Activated CD4-positive, alpha-beta T cell treated with anti-CD3 and anti-CD28 coated beads for 36 hours (primary cell): ENCODE measurements at places on chromosomes 4 and X.

GRCh38 chr4:123705419-123705818 is 308.8 kb downstream of the SPRY1 start:
- DNase-seq: no peak

DNA sequence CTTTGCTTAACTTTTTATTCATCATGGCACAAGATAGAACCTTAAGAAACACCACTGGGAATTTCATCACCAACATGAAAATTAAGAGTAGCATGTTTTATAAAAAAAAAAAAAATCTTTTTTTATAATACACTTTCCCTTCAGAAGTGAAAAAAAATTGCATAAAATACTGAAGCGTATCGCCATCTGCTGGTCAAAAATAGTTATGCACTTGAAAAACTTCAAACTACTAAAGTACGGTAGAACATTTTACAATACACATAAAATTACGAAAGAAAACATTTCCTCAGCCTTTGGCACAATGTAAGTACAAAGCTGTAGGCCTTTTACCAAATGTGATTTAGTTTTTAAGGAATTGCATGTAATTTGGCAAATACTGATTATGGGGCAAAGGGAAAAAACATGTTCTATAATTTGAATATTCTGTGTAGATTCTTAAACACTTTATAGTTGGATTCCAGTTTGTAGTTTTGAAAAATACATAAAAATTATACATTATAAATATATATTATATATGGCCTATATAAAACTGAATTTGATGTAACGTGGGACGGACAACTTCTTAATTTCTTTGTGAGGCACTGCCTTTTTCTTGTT is 26.5 kb downstream of the HCCS start:
- no peak for DNase-seq

DNA sequence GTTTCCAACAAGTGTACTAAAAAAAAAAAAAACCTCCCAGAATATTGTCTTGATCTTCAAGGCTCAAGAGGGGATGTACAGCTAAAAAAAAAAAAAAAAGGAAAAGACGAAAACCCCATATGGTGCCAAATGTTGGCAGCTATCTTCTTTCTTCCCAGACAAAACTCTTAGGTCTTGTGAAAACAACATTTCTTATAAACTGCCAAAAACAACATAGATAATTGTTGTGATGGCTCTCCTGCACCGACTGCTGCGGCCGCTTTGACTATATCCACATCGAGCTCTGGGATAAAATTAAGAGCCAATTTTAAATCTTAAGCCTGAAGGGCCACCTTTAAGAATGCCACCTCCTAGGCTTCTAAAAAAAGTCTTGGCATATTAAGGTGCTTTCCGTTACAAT is 23.5 kb downstream of the PDGFC start:
- DNase-seq: no peak

- no peak for DNase-seq
Observed at GRCh38 chr4:68490826-68491457, 43.7 kb downstream of the TMPRSS11E start.

- no peak for DNase-seq
Observed at GRCh38 chr4:164904941-164905340, 28.0 kb downstream of the APELA start.

DNA sequence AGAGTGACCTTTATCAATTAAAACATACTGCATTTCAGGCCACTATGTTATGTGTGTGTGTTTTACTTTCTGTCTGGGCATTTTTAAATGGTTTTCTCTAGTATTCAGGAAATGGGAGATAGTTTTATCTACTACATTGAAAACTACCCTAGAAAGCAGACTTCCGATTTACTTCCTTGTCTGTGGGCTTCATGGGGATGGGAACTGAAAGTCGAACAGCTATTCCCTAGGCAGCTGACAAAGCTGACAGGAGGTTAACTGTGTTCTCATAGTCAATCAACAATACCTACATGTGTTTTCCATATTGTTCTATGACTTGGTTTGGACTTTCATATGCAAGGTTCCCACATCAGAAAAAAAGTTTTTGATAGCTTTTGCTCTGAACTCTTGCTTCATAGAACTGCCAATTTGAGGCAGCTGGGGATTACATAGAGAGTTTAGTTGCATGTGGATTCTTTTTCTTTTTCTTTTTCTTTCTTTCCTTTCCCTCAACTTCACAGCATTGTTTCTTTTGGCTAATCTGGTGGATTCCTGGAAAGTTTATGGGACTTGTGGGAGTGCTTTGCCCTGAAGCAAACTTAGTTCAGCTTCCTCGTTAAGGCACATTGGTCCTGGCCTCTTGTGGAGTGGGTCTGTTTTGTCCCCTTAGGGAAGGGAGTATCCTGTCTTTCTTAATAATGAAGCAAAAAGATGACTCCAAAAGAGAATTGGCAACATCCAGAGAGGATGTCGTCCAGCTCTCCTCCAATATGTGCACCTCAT is 327.1 kb upstream of the GIMD1 start:
- DNase-seq: no peak

DNA sequence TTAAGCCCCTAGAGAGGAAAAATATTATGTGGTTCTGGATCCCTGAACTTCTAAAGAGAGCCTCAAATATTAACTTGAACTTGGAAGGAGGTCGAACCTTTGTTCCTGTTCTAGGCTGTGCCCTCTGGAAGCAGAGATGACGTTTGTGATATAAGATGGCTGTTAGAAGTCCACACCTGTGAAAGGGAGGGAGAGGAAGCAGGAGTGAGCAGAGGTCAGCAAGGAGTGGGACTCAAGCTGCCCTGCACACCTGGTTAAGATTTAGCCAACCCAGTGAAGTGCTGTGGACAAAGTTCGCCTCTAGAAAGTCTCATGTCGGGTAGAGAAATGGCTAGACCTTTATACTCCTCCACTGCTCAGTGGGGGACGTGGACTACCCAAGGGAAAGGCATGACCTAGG is 566.2 kb downstream of the MID1IP1 start:
- no peak for DNase-seq

- DNase-seq: peak; percentile 93
Observed at GRCh38 chrX:53433651-53434639, at the start of gene HSD17B10. TSS of gene HSD17B10 (minus strand) at chrX:53434370. CDS start at chrX:53434345, 25 bp downstream.

DNA sequence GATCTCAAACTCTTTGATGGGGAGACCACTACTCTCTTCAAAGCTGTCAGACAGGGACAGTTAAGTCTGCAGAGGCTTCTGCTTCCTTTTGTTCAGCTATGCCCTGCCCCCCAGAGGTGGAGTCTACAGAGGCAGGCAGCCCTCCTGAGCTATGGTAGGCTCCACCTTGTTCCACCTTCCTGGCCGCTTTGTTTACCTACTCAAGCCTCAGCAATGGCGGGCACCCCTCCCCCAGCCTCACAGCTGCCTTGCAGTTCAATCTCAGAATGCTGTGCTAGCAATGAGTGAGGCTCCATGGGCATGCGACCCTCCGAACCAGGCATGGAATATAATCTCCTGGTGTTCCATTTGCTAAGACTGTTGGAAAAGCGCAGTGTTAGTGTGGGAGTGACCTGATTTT is 42.1 kb upstream of the UGT2B10 start:
- DNase-seq: no peak

DNA sequence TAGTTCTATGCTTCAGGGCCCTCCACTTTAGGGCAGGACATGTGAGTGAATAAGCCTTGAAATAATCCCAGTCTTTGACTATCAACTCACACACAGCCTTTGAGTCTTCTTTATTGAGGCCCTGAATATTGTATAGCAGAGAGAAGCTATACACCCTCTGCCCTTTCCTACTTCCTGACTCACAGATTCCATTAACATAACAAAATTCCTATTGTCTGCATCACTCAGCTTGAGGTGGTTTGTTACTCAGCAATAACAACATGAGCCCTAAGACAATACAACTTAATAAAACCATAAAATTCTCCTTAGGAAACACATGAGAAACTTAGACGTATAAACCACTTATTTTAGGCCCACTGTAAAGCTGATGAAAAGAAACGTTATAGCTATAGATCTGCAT is 680.3 kb upstream of the DIAPH2 start:
- no peak for DNase-seq

DNA sequence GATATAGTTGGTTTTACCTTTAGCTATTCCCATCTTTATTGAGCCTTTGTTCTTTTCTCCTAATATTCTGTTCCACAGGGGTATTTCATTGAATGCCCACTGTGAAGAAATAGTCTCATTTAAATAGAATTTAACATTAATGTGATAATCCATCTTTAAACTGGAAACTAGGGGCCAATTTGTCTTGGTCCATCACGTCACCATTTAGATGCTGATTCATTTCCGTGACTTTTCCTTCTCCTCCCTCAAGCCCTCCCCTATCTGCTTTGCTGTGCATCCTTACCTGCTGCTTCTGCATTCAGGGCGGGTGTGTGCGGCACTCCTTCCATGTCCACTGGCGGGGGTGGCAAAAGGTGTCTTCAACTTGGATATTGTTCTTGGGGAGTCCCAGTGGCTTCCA is 241.1 kb downstream of the FBXW7 start:
- DNase-seq: no peak

GRCh38 chr4:146661367-146661766 is 22.7 kb downstream of the POU4F2 start:
- DNase-seq: no peak

- peak; percentile 67 for DNase-seq
Observed at GRCh38 chrX:12894074-12895030, 12.1 kb upstream of the TLR8 start.

- DNase-seq: peak; percentile 56
Observed at GRCh38 chrX:39336671-39337311, 535.5 kb downstream of the MID1IP1 start.

- no peak for DNase-seq
Observed at GRCh38 chrX:24890677-24891076, 125.1 kb downstream of the ARX start.

GRCh38 chrX:20230406-20230805 is 36.3 kb downstream of the RPS6KA3 start:
- DNase-seq: no peak

DNA sequence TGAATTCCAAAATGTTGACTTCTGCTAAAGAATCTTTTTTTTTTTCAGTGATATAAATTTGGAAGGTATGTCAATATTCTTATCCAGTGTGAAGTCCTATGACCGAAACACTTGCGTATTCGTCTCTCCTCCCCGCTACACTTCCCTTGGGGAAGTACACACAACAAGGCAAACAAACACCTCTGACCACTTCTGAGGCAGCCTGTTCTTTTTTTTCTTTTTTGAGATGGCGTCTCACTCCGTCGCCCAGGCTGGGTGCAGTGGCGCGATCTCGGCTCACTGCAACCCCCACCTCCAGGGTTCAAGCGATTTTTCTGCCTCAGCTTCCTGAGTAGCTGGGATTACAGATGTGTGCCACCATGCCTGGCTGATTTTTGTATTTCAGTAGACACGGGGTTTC is 78.1 kb upstream of the DHRSX start:
- DNase-seq: no peak

- no peak for DNase-seq
Observed at GRCh38 chr4:113080050-113080449, 30.6 kb downstream of the ANK2 start.

DNA sequence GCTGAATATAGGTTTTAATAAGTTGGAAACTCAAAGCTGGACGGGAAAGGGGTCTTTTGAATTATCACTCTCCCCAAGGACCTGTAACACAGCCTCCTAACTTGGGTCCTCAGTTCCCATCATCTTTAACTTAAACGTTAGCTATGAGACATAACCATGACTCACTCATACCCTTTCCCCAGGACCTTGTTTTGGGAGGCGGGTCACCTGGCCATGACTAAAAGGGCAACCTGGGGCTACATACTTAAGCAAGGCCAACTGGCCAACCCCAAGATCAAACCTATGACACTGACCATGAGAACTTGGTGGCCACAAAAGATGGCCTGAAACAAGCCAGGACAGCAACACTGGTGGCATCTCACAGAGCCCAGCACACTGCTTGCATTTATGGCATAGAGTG is 89.0 kb downstream of the SH3KBP1 start:
- peak; percentile 48 for DNase-seq

- no peak for DNase-seq
Observed at GRCh38 chrX:134670134-134670924, 12.1 kb upstream of the PLAC1 start.

- no peak for DNase-seq
Observed at GRCh38 chrX:134183665-134184064, 53.3 kb upstream of the CCDC160 start.

DNA sequence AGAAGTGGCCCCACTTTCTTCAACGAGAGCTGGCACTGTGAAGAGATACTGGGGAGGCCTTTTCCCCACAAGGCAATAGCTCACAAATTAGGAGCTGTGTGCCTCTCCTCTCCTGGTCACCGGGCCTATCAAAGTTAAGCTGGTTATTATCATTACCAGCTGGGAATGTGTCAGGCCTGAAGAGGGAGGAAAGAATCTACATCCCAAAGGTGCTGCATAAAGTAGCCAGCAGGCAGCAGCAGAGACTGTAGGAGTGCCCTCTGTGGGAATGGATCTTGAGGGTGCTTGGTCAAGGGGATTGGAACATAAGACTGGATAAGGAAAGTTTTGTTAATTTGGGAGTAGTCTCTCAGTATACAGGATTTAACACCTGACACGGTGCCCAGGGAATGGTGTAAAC is 9.1 kb upstream of the TMPRSS11D start:
- DNase-seq: no peak

GRCh38 chrX:69097451-69098236 is 67.6 kb downstream of the PJA1 start:
- DNase-seq: no peak

- no peak for DNase-seq
Observed at GRCh38 chr4:3269991-3270611, 21.1 kb downstream of the MSANTD1 start.

DNA sequence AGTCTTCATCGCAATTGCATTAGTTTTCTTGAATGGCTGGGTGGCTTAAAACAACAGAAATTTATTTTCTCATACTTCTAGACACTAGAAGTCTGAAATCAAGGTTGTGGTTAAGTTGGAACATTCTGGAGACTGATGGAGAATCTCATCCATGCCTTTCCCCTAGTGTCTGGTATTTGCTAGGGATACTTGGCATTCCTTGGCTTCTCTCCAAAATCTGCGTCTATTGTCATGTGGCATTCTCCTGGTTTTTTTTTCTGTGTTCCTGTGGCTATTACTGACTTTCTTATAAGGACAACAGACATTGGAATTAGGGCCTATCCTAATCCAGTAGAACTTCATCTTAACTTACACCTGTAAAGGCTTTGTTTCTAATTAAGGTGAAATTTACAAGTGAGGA is 272.8 kb upstream of the EPHA5 start:
- no peak for DNase-seq

DNA sequence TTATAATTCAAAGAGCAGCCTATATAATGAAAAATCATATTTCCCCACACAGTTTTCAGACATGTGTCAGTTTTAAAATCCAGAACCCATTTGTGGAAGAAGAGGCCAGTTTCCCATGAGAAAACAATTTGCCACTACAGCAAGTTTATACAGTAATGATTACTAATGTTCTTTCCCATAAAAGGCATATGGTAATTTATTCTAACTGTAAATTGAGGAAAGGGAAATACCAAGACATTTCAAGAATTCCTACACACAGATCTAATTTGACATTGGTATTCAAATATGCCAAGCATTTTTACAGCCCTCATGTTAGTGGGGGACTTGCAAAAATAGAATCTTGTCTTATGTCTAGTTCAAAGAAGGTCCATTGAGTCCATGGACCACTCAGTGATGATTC is 1368.6 kb downstream of the FSTL5 start:
- DNase-seq: no peak

DNA sequence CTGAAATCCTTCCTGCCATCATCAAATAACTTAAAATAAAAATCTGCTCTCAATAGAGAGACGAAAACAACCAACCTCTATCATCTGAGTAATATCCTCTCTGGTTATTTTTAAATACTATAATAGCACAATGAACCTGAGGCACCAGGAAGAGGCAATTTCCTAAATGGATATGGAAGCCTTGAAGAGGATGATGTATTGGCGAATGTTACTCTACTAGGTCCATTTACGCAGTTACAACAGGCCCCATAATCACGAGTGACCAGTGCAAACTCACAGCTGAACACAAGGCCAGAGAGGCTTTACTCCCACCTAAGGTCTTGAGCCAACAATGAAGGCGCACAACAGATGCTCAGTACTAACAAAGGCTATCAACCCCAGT is 678.8 kb upstream of the NR3C2 start:
- no peak for DNase-seq
